ENCODE measurements at places on chromosomes 2 and 18.

DNA sequence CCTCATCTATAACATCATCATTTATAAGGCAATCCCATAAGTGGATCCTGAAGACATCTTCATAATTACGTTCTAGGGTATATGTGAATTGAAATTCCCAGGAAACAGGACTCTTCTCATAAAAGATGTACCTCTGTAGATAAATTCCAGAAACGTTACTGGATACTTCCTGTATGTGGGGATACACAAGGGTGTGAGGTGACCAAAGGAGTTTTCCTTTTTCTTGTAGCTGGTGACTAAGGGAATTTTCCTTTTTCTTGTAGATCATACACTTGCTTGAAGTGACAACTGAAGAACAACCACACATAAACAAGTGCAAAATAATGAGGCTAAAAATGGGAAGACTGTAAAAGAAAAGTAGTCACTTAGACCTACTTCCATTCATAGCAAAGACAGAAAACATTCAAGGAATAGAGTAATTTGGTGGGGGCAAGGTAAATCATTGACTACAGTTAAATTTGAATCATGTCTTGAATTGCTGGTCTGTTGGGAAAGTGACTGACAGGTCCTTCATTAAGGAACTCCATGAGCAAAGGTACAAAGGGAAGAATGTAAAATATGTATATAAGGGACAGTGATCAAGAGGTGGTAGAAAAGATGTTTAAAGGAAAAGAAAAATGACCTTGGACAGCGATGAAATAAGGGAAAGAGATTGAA is 53.2 kb upstream of the UBE2E3 start:
- DNase-seq: no peak

GRCh38 chr18:55283309-55283708 is 304.7 kb downstream of the TCF4 start:
- DNase-seq: no peak

DNA sequence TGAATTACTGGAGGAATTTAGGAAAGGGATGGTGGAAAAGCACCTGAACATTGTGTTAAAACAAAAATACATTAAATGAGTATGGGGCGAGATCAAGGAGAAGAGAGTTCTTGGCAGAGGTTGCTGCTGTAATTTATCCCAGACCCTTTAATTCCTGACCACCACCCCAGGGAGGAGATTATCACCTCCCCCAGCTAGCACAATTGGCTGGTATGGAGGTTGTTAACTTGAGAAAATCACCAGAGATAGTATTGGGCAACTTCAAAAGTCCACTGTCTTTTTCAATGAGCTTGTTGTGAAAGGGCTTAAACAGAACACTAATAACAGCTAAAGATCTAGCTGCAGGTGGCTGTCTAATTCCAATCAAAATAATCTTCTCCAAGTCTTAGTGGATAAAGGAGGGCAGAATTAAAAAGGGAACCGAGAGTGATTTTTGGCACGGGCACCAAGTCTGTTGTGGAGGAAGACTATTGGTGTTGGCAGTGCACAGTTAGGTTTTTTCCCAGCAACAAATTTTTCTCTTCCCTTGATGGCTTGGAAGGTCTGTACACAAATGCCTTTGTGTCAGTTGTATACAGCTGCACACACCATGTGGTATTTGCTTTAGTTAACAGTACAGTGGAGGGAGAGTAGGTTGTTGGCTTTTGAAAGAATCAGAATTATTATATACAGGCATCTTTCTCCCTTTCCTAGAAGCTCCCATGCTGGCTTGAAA is 289.5 kb downstream of the SLC4A3 start:
- no peak for DNase-seq

DNA sequence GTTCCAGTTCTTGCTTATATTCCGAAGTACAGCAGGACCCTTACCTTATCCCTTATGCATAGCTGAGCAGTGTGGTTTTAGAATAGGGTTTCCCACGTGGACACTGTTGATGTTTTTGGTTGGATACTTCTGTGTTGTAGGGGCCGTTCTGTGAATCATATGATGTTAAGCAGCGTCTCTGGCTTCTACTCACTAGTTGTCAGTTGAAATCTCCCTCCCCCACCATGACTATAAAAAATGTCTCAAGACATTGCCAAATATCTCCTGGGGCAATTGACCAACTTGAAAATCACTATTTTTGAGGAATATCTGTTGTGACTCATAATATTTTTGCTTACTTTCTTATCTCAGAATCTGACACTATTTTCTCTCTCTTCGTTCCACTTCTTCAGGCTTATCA is 713.7 kb downstream of the TSN start:
- DNase-seq: no peak

- no peak for DNase-seq
These were observed 2.4 kb downstream of the FHL2 start for GRCh38 chr2:105396254-105397024.

Data from stimulated activated CD8-positive, alpha-beta memory T cell treated with anti-CD3 and anti-CD28 coated beads, Interleukin-7, amount 100 ng/mL, for 1 hour (primary cell).